Stimulated activated CD4-positive, alpha-beta T cell treated with anti-CD3 and anti-CD28 coated beads, Interleukin-1b, Interleukin-23, amount 100 ng/mL, for 24 hours (primary cell): ENCODE measurements at places on chromosomes 5 and 9.

DNA sequence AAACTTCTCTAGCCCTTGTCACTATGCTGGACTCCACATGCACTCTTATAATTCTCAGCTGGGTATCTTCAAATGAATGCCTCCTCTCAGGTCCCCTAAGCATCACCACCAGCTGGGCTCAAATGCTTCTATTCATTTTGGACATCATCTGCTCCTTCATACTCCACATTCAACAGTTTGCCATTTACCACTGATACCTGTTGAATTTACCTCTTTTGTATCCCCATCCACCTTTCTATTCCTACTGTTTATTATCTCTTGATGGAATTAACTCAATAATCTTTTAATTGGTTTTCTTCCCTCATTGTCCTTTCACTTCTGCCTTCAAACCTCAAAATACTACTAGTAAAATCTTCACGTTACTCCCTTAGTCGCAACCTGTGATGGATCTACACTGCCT is 14.5 kb downstream of the RANBP6 start:
- DNase-seq, result no peak

- no peak for DNase-seq
Measured at GRCh38 chr5:135824541-135825041, 9.9 kb upstream of the SLC25A48 start.

GRCh38 chr5:120254385-120254784 is 209.7 kb upstream of the PRR16 start:
- DNase-seq, result no peak

DNA sequence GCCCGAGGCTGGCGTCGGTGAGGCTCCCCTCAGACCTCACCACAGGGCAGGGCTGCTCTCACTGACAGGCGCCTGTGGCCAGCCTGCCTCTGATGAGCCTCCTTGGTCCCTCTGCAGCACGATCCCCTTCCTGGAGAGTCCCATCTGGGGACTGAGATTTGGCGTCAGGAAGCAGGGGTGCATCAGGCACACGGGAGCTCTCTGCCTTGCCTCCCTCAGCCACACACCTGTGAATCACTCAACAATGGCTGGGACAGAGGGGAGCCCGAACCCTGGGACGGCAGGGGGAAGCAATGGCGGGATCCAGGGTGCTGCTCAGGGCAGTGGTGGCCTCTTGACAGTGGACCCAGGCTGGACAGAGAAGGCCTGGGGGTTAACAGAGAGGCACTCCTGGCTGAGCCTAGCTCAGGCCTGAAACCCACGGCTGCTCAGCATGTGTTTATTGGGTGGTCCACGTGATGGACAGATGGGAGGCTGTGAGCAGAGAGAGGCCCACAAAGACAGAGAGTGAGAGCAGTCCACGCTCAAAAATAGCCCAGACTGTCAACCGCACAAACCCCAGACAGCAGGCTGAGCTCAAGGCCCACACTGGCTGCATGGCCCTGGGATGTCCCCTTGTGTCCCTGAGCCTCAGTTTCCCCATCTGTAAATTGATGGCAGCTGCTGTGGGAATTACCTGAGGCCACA is 11.9 kb downstream of the RASGEF1C start:
- no peak for DNase-seq

- no peak for DNase-seq
Measured at GRCh38 chr5:65026816-65027548, 258.3 kb downstream of the CWC27 start.

DNA sequence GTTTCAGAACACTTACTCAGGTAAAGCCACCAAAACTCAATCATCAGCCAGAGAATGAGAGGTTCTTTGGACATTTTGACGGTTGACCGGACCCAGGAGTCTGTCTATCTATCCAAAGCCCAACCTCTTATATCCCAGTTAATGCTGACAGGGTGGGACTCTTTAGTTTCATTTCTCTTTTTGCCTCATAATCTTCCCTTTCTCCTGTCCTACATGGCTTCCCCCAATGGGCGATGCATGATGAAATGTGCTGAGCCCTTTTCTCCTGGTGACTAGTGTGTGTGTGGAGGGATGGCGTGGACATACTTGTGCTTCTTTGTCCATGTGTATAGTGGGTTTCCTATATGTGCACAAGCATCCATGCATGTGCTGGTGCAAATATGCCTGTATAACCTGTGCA is at the start of gene TIMD4:
Gene TIMD4, minus strand, starts transcription at position 102 of the 400 bp plus-strand sequence. Its CDS starts 28 bp downstream, at position 74.
- no peak for DNase-seq

- no peak for DNase-seq
Measured at GRCh38 chr5:169299191-169299662, 1.7 kb downstream of the SLIT3 start.

DNA sequence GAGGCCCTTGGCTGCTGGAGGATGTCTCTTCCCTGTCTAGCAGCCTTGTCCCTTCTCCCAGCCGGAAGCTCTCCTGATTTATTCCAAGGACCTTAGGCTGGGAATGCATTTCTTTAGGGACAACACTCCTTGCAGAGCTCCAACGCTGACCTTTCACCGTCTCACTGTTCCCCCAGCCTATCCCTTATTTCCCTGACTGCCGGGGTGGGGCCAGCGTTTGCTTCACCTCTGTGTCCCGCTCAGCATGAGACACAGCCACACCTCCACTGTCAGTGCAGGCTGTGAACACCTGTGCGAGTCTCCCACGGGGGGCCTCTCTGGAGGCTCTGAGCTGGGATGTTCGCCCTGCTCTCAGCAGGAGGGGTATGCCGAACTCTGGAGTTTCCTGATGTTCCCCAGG is 106.2 kb upstream of the FCN2 start:
- no peak for DNase-seq

DNA sequence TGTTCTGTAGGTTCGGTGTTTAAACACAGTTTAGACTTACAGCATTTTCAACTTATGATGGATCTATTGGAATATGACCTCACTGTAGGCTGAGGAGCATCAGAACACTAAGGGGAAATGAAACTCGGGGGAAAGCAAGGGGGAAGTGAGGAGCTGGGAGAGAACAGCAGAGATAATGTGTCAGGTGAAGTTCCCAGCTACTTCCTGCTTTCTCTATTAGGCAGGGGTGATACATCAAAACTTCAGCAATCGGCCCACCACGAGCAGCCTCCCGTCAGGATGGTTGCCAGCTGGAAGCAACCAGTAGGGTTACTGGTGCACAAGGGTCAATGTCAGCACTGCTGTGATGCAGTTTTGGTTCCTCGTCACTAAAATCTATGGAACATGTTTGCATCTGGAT is 34.3 kb downstream of the FAT2 start:
- no peak for DNase-seq

GRCh38 chr5:362978-363765 is 41.7 kb downstream of the AHRR start:
- no peak for DNase-seq

GRCh38 chr5:101663543-101663942 is 632.5 kb downstream of the SLCO4C1 start:
- DNase-seq, result no peak
